Hematopoietic multipotent progenitor cell treated with erythropoietin and hydrocortisone succinate and interleukin-3 and kit ligand, for 15 days (in vitro differentiated cells): ENCODE measurements at places on chromosomes 12 and 14.

- DNase-seq, result peak; percentile 64
Observed at GRCh38 chr14:69460093-69460701, 24.3 kb upstream of the PLEKHD1 start.

DNA sequence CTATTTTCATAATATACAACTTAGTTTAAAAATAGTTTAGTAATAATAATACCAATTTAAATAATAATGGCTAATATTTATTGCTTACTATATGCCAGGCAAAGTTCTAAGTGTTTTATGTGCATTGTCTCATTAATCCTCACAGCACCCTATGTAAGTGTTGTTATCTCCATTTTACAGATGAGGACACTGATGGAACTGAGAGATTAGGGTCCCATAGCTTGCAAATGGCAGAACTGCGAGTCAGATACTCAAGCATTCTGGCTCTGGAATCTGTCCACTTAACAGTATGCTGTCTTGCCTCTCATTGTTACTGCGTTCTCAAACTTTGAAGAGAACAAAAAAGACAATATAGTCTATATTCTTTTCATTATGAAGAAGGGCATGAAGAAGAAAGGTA lies 19.0 kb downstream of the AP5M1 start:
- peak; percentile 25 for DNase-seq

DNA sequence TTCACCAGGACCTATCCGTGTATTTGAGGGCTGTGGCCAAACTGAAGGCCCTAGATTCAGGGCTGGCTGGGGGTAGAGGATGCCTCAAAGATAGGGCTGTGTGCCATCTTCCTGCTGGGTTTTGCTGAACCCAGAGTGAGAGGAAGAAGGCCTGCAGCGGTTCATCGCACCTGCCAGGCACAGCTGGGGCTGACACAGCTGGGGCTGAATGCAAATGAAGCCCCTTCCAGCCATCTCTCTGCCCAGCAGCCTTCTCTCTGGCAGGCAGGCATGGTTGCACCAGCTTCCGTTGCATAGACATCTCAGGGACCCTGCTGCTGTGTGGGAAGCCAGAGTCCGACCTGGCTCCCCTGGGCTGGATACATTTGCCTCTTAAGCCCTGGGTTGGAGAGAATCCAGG lies 152.4 kb downstream of the TSPAN9 start:
- no peak for DNase-seq

GRCh38 chr14:96653597-96653996 lies 143.6 kb upstream of the VRK1 start:
- no peak for DNase-seq

DNA sequence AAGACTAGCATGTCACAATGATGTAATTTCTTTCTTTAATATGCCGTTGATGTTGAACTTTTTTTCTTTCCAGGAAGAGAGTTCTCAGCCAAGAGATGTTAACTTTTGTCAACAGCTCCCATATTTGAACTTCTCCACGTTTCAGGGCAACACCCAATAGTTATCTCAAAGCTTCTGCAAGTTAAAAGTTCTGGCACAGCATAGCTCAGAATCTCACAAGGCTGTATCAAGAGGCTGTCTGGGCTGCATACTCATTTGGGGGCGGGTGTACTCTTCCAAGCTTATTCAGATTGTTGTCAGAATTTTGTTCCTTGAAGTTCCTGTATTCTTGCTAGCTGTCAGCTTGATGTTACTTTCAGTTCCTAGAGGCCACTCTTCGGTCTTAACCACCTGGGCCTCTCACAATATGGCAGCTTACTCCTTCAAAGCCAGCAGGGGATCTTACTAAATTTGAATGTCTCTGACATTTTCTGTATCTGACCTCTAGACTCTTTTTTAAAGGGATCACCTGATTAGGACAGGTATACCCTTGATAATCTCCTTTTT lies 38.9 kb downstream of the KCNC2 start:
- peak; percentile 6 for DNase-seq

- no peak for DNase-seq
Observed at GRCh38 chr14:35332517-35333263, 40.5 kb downstream of the PSMA6 start.

GRCh38 chr14:104513641-104514046 lies 65.9 kb upstream of the C14orf180 start:
- no peak for DNase-seq

- peak; percentile 32 for DNase-seq
Observed at GRCh38 chr12:8038659-8039114, 6.2 kb downstream of the FOXJ2 start.

GRCh38 chr14:20675669-20676068 lies 8.7 kb upstream of the RNASE4 start:
- DNase-seq, result no peak

DNA sequence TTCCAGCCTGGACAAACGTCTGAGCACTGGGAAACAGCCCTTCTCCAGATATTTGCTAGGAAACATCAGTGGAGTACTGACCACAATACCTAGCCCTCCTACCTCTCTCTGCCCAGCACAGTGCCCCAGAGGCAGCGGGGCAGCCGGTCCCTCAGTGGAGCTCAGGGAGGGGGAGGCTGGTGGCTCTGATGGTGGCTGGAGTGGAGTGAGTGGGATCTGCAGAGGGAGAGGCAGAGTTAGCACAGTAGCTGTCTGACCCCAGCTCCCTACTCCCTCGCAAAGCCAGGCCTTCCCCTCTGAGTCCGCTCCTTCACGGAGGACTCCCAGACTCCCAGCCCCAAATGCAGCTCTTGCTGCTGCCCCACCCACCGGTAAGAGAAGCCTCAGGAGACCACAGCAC lies 30.0 kb downstream of the NCKAP5L start:
- no peak for DNase-seq

- no peak for DNase-seq
Observed at GRCh38 chr14:67722293-67722692, 20.6 kb downstream of the RDH12 start.

- DNase-seq, result no peak
Observed at GRCh38 chr12:8701046-8701660, 3.4 kb downstream of the RIMKLB start.

DNA sequence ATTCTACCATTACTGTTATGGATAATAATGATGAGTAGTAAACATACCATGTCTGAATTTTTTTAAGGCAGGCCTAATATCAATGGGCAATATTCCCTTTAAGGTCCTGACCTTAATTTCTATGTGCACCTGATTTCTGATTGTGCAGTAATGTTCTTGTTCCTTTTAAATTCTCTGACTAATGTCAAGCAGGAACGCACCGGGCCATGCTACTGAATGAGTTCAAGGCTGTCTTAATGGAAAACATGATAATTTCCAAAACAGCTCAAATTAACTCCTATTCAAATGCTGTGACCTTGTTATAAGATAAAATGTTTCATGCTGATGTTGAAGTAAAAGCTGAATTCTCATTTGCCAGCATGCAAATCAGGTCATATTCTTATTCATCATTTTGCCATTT lies 6.8 kb downstream of the TAS2R46 start:
- no peak for DNase-seq

GRCh38 chr12:93079271-93079670 lies 150.2 kb upstream of the EEA1 start:
- DNase-seq, result no peak

GRCh38 chr12:2343681-2344080 lies 290.9 kb downstream of the CACNA1C start:
- no peak for DNase-seq

DNA sequence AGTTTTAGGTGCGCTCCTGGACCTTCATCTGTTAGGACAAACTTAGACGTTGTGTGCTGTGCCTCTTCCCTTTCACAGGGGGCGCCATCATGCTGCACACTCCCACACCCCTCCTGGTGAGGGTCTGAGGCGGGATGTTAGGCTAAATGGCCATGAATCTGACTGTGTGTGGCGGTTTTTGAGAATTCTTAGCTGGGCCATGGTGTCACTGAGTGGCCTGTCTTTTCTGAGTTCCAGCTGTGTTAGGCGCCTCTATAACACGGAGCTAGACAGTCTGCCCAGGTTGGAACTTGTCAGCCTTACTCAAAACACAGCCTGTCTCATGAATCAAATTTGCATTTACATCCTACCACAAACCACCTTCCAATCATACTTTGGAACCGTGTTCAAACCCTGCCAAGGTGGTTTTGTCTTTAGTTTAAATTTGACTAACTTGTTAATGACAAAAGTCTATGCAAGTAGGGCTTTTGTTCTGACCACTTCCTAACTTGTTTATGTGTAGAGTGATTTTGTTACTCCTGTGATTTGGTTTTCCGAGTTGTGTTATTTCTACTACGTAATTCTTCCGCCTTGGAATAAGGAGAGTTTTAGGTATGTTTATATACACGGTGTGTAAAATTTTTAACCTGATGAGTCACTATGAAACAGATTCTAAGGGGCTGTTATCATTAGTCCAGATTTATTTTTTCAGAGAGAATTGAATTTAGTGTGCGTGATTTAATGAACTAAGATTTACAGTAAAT lies 19.6 kb downstream of the ACVR1B start:
- DNase-seq, result no peak

- DNase-seq, result no peak
Observed at GRCh38 chr12:33596061-33596460, 156.4 kb upstream of the SYT10 start.

DNA sequence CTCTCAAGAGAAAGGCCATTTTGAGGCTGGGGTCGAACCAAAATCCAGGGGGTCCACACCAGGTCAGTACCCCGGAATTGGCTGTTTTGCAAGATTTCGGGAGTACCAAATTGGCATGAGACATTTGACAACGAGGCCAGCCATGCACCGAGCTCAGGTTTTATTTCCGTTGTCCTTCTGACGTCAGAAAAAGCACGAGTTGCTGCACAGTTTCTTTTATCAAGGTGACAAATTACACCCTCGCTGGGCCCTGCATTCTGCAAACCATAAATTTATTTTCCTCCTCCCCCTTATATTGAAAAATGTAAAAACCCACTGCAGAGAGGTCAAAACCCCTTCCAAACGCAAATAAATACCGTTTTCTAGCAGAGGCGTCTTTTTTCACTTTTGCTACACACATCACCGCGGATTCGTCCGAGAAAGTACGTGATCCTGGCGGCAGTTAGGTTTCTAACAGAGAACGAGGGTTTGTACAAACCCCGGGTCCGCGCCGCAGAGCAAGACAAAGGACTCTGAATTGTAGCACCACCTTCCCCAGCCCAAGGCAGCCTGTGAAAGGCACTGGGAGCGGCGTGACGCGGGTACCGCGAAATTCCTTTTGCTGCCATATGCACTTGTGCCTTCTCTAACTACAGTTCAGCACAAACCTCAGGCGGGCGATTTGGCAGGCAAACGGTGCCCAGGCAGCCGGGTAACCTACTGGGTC lies 1.8 kb downstream of the SLC38A1 start:
- DNase-seq, result no peak

- peak; percentile 69 for DNase-seq
Observed at GRCh38 chr12:121803861-121804416, at the start of gene SETD1B. Gene SETD1B, plus strand, starts transcription at chr12:121804009. Its CDS starts 729 bp downstream, at chr12:121804738.

DNA sequence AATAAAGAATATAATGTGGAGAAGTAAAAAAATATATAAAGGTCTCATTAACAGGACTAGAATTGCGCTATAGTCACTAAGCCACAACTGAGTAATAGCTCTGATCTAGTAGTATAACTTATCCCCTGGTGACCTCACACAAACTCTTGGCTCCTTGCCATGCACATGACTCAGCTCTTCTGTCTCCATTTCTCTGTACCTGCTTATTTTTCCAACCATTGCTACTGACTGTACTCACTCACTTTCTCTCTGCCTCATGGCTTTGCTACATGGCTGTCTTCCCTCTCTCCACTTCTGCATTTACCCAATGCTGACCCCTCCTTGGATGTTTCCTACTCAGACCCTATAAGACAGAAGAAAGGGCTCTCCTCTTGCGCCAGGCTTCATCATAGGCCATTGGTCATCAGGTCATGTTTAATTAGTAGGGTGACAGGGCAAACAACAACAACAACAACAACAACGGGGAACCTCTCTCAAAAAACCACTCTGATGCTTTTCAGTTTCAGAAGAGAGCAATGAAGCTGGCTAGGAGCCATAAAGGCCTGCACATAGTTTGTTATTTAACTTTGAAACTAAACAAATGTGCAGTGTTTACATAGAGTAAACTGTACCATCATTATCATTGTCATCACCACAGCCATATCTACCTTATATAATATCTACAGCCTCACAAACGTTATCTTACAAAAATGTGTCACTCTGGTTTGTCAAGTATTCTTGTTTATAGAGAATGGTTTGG lies 25.6 kb upstream of the KRAS start:
- DNase-seq, result peak; percentile 84

DNA sequence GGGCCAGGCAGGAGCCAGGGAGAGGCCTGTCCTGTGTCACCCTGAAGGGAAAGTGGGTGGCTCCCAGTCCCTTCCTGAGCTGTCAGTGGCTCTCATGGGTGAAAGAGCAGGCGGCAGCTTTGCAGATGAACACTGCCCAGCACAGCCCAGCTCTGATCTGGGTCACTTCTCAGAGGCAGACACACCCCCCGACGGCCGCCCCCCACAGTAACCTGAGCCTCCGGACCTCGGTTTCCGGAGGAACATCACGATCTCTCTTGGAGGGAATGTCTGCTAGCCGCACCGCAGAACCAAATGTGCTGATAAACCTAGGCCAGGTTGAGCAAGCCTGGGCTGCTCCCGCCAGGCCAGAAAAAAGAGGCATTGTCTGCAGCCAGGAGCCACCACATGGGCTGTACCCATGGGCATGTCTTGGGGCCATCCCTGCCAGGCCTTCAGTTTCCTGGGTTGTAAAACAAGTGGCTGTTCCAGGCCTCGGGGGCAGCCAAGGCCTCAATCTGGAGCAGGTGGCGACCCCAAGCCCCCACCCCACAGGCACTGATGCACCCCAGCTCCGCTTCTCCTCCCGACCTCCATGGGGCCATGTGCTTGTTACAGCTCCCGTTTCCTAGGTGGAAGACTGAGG lies 57.6 kb downstream of the NCOR2 start:
- no peak for DNase-seq

DNA sequence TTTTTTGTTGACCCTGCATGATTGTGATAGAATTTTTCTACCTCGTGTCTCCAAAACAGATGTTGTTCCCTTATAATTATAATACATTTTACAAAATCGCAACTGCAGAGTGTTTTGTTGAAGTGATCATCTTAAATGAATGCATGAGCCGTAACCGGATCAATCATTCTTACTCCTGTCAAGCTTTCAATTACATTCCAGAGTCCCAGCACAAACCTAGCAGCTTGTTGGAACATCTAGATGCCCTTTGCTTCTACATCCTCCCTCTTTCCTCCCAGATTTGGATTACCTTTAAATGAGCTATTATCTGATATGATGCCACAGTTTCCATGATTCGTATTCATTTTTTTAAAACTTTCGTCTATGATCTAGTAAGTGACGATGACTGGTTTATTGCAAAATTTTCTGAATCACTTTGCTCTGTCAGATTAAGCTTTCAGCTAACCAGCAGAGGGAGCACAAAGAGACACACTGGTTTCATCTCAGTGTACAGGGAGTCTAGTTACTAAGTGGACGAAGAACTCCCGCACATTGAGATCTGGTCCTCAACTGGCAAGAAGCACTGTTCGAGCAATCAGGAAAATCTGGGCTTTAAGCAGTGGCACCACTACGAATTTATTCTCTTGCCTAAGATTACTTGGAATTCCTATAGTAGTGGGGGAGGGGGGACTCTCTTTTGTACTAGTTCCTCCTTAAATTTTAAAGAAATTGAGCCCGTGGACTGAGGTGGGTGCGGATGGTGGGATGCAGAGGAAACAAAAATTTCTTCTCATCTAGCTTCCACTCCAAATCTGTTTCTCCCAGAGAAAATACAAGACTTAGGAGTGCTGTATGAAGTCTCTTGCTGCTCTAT lies 40.9 kb downstream of the TSHR start:
- peak; percentile 44 for DNase-seq

- no peak for DNase-seq
Observed at GRCh38 chr12:106070611-106071010, 68.1 kb downstream of the NUAK1 start.
